CD4-positive, alpha-beta memory T cell (primary cell): ENCODE measurements at places on chromosomes 3 and 15. TPM values are rescaled to one million over a fixed set of nuclear protein-coding genes. Genes with fewer than 3 reads are reported as not detected.

- no peak for DNase-seq
Measured at GRCh38 chr3:152615681-152616080, 219.2 kb upstream of the P2RY1 start.

DNA sequence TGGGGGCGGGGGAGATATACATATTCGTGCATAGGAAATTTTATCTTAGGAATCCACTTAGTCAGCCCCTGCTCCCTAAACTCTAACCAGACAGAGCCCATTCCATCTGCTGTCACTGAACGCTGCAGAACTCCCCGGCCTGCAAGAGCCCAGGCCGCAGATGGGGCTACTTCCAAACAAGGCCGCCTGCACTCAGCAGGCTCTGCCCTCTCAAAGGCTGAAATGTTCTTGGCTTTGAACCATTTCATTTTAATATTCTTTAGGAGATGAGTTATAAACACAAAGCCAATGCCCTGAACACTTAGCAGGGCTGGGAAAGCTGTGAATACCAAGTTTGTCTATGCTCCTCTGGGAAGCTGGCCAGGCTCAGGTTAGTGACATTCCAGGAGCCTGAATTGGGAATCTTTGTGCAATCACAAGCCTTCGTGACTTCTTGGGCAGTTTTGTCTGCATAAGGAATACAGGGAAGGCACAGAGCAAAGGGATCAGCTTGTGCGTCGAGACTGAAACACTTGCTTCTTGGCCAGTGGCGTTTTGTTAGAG lies 65.0 kb downstream of the SYNM start:
- no peak for DNase-seq

- DNase-seq = no peak
Measured at GRCh38 chr3:188255190-188255589, 101.2 kb downstream of the LPP start.

DNA sequence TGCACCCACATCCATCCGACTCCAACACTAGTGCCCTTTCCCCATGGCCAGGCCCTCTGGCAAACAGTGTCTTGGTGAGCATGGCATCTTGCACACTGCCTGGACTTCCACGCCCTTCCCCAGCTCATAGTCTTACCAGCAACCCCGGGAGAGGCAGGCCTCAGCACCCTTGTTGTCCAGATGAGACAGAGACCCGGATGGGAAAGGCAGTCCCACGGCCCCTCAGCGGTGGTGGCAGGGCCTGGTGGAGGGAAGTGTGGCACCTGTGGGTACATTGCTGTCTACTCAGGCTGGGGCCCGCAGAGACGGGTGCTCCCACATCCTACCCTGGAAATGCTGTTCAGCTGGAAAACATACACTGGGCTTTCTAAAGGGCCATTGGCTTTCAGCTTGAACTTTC lies 28.4 kb downstream of the HDAC11 start:
- no peak for DNase-seq

DNA sequence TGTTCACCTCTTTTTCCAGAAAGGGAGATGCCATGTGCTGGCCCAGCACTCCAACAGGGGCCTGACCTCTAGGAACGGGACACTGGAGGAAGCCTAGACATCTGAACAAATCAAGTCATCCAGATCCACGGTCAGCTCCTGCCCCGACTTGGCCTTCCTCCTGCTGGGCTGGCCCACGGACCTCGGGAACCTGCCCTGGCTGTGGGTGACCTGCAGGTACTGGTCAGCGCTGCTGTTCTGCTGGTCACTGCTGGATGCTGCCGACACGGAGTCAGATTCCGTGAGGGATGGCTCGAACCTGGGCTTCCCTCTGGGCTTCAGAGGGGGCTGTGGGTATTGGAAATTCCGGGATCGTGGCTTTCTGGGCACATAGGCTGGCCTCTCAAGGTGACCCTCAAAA lies 8.4 kb upstream of the STARD5 start:
- no peak for DNase-seq

- DNase-seq = no peak
Measured at GRCh38 chr3:58666683-58667082, at the start of gene FAM3D. TSS of gene FAM3D (minus strand) at chr3:58666774. CDS start at chr3:58655563, 11,211 bp downstream.

- no peak for DNase-seq
Measured at GRCh38 chr3:36945333-36945980, 603 bp upstream of the TRANK1 start.

DNA sequence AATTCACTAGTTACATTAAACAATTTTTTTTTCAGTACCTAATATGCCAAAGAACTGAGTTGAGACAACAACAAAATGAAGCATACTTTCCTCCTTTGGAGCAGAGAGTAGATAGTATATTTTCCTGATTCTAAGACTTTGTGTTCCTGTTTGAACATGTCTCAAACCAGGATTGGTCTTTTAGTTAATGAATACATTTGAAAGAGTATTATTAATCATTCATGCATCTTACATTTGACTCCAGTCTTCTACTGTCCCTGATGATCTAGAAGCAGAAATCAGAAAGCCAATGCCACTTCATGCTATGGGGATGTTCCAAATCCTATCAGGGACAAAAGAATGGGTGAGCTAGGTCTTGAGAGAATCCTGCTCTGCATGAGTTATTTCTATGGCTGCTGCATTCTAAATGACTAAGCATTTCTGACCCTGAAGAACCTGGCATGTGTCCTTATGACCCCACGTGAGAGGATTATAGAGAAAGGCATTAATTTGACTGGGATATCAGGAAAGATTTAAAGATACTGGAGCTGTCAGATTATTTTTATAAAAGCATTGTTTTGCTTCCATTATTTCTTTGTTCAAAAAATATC lies 32.9 kb upstream of the MBNL1 start:
- DNase-seq = no peak

GRCh38 chr15:94416820-94417219 lies 185.5 kb downstream of the MCTP2 start:
- DNase-seq = no peak

- no peak for DNase-seq
Measured at GRCh38 chr15:78997981-78998499, 53.2 kb upstream of the CTSH start.

DNA sequence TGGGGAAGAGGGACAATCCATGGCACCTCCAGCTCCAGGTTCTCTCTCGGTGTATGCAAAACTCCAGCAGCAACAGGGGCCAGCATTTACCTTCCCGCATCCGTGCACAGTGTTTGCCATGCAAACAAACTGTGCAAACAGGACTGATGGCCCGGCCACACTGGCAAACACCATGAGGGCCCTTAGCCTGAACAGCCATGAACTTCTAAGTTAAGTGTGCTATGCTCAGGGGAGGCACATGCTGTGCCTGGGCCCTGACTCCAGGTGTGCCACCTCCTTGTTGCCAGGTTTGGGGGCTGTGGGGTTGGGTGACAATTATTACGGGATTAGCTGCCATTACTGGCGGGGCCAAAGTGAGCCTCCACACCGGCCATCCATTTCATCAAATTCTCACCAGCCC lies 57.5 kb downstream of the CACNA2D2 start:
- no peak for DNase-seq

DNA sequence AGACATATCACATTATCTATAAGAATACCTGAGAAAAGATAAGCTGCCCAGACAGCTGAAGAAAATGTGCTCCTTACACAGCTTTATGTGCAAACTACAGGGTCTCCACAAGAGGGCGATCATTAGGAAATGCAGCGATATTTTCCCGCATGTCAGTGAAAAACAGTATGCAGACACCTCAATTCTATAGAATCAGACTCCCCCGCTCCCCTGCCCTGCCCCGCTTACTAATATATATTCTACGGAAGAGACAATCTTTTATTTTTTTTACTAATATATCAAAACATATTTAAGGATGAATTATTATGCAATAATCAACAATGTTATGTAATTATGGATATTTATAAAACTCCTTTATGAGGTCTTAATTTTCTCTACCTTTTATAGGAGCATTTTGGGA lies 681.3 kb downstream of the ROBO1 start:
- no peak for DNase-seq

GRCh38 chr15:51335087-51335486 lies 3.3 kb downstream of the CYP19A1 start:
- DNase-seq = no peak

DNA sequence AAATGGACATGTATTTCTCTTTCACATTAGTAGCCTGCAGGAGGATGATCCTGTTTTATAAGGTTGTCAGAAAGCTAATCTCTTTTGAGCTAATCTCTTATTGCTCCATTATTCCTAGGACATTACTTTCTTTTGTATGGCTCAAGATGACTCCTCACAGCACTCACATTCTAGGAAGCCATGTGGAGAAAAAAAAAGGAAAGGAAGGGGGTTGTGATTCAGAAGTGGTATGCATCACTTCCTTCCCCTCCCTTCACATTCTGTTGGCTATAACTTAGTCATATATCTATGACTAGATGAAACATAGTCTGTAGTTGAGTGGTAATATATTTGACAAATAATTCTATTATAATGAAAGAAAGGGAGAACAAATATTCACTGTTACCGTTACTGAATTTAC lies 168.8 kb upstream of the TTC14 start:
- no peak for DNase-seq

DNA sequence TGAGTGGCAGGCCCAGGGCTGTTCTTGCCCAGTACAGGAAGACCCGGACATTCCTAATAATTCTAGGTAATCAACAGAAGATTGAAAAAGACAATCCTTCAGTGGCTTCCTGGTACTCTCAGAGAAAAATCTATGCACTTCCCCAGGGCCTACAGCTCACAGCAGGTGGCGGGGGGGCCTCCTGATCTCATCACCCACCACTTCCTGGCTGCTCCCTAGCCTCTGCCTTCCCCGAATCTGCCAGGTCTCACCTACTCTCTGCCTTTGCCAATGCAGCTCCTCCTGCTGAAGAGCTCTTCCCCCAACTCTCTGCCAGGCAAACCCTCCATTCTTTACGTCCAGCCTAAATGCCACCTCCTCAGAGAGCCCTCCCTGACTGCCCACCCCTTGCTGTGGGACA lies 37.5 kb downstream of the EHD4 start:
- DNase-seq = peak; percentile 75

DNA sequence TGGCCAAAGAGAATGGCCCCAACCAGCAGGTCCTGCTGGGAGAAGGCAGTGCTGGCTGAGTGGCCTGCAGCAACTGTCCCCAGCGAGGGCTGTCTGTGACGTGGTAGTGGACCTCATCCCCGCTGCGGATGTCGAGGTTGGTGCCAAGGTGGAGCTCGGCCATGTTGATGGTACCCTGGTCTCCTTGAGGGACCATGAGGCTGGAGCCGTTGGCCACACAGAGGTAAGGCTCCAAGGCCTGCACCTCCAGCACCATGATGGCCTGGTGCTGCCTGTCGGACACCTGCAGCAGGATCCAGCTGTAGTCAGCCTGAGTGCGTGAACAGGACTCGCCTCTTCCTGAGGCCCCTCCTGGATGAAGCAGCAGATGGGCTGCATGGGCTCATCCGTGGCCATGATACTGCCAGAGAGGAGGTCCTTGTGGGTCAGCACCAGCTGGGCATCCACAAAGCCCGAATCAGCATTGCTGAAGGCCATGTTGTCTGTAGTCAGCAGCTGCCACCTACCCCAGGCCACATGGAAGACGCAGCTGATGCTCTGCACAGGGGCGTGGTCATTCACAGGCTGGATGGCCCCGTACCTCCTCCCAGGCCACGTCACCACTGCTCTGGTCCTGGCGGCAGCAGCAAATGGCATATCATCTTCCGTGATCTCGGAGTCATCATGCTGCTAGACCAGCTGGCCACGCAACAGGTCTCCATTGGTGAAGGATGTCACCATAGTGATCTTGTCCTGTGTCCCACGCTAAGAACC lies 167.5 kb downstream of the GOLGA6L4 start:
- no peak for DNase-seq

GRCh38 chr3:25049304-25049703 lies 378.8 kb upstream of the RARB start:
- no peak for DNase-seq

- DNase-seq = no peak
Measured at GRCh38 chr3:26029321-26029720, 239.4 kb downstream of the OXSM start.

- no peak for DNase-seq
Measured at GRCh38 chr3:106731230-106731629, 646.0 kb upstream of the CCDC54 start.

DNA sequence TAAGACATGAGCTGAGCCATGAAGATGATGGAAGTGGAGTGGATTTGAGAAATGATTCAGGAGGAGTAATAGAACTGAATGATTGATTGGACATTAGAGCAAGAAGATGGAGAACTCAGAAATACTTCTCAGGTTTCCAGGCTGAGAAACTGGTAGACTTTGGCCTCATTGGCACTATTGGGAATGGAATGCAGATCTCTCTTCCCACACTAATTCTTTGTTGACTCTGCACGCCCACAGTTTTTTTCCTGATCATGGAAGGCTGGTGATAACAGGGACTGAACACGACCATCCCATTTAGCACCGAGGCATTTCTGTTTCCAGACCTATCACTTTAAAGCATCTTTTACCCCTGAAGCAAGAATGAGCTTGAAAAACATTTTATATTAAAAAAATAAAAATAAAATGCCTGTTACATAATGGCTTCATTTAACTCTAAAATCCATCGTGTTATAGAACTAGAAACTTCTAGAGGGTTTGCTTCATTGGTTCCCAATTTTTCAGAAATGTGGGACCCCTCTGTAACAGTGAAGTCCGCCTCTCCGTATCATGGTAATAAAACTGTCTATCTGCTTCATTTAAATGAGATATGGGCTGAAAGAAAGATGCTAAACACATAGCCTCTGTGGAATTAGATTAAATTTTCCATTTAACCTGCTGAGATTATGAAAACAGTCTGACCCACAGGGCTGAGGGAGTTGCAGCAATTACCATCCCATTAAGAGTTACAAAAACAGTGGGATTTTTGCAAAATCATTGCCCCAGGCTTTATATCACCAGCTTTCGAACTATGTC lies 562.0 kb upstream of the CFAP20DC start:
- no peak for DNase-seq

DNA sequence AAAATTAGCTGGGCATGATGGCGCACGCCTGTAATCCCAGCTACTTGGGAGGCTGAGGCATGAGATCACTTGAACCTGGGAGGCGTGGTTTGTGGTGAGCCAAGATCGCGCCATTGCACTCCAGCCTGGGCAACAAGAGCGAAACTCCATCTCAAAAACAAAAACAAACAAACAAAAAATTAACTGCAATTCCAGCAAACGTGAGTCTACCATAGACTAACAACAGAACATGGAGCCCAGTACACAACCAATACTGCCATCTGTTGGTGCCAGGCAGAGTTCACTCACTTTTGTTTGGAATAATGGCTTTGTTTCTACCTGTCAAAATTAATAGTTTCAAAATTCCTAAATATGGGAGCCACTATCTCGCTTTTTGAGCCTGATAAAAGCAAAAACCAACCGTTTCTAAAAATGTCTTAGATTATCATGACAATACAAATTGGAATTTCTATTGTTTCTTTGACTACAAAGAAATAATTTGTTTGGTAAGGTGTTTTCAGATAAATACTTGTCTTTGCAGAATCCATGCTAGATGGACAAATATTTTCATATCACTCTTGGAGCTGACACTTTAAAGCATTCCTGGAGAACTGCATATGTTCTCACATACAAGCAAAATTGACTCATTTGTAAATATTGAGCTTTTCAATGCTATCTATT lies 45.0 kb downstream of the GPR176 start:
- DNase-seq = no peak

- DNase-seq = no peak
Measured at GRCh38 chr3:48535578-48535977, 21.0 kb downstream of the PFKFB4 start.

HHLA2 gene
- not detected for polyA plus RNA-seq

CNTN3 gene
- not detected for polyA plus RNA-seq

TM6SF1 gene
- not detected for polyA plus RNA-seq

BOC gene
- not detected for polyA plus RNA-seq

CDC25A gene
- polyA plus RNA-seq = not detected

SGO1 gene
- polyA plus RNA-seq = 0.59 TPM

PPM1M gene
- polyA plus RNA-seq = 52.0 TPM

CYP1A2 gene
- polyA plus RNA-seq = not detected

SORD gene
- 6.7 TPM for polyA plus RNA-seq

FGF7 gene
- not detected for polyA plus RNA-seq
